ENCODE measurements at places on chromosomes 7 and 10.

DNA sequence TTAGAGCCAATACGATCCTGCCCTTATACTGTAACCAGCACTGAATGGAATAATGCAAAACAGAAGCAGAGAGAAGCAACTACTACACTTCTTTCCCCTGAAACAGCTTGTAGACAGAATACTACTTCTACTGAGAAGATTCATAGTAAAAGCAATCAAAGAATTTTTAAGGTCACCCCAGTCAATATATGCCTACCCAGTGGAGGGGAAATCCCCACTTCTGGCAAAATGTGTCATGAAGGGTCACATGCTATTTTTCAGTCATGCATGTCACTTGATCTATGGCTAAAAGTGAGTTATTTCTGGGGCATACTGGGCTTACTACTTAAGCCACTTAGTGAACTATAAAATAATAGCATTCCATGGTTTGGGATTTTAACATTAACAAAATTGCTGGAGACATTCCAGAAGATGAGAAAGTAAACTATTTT lies 25.6 kb downstream of the IRF5 start:
- DNase-seq, result no peak

- DNase-seq, result no peak
Measured at GRCh38 chr7:123658023-123658422, 2.4 kb downstream of the LMOD2 start.

GRCh38 chr7:12581897-12582296 lies 11.4 kb downstream of the SCIN start:
- DNase-seq, result no peak

DNA sequence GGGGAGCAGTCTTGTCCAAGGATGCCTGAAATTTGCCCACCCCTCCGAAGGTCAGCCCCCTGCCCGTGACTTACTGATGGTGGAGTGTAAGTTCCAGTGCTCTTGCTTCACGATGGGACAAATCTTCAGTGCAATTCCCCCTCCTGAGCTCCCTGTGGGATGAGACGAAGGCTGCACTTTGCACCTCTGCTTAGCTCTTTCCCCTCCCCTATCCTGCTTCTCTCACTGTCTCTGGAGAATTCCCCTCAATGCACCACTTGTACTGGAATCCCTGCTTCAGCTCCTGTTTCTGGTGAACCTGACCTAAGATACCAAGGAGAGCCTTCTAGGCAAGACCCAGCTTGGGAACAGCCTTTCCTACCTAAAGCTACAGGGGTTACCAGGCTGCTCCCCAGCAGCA lies 122.9 kb upstream of the ZMIZ1 start:
- DNase-seq, result no peak

DNA sequence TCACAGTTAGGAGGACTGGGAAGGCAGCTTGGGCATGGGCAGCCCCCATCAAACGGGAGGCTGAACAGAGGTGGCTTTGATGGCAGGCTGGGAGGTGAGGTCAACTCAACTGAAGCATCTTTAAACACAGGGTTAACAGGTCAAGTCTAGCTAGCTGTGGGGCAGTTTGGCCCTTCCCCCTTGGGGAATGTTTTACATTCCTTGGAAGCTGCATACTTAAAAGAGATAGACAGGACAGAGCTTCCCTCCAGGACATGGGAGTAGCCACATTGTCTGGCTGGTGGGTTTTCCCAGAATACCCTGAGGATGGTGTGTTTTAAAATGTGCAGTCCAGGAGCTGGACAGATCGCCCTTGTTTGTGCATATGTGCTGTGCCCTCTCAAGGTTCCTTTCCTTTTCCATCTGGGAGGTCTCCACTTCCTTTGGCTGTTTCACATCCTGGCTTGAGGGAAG lies 6.8 kb upstream of the RASSF4 start:
- no peak for DNase-seq

DNA sequence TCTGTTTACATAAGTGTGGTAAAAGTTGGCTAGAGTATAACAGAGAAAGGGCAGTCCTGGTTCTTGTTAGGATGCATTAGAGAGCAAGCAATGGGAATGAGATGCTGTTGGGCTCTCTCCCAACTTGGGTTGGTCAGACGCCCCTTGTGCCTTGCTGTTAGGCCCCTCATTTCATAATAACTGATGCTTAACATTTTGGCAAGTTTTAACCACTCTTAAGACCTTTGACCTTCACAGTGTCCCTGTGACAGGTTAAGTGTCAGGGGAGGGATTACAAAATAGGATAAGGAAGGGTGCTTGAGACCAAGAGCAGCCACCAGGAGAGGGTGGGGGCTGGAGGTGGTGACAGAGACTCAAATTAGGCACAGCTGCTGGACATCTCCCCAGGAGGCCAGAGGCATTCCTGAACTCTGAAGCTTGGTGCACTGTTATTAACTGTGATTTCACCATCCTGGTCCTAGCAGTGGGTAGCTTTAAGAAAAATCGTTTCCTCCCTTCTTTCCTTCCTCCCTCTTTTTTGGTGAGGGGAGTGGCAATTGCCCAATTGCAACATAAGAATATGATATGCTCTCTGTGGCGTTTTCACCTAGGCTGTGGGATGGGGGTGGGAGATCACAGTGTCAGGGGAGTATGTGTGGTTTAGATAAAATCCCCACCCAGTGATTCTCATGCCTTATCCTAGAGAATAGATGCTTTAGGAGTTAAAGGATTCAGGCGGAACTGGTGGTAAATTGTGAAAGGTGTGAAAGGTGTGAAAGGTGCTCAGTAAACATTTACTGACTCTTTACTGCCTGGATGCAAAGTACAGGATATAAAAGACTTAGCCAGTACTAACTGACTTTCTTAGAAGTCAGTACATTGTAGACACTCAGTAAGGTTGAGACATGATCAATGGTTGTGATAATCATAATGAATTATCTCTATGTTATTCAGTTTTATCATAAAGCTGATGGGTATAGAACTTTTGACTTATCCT lies 270.5 kb downstream of the BICC1 start:
- DNase-seq, result no peak

DNA sequence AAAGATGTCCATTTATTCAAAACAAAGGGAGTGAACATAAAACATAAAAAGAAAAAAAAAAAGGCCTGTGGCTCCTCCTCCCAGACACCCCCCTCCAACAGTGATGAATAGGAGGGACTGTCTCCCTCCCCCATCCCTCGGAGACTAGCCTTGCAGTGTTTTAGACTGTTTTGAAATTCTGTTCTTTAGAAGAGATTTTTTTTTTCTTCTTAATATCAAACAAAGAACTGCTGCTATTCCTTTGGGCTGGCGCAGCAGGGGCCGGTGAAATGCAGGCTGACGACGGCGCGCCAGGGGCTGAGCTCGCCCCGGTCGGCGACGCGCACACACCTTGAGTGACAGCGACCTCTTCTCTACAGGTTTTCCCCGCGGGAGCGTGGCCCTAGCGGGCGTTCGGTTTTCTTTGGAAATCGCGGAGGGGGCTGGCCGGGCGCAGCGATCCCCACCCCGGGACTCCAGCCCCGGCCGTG lies at the start of gene LANCL2:
LANCL2 (plus strand) TSS at position 133 of the 470 bp plus-strand sequence. CDS start 689 bp downstream, outside the sequence.
- DNase-seq, result peak; percentile 48

- DNase-seq, result no peak
Measured at GRCh38 chr10:33252794-33253203, 81.7 kb downstream of the NRP1 start.

- DNase-seq, result no peak
Measured at GRCh38 chr10:70381471-70382421, 679 bp downstream of the LRRC20 start.

GRCh38 chr10:14601872-14602725 lies 172.6 kb downstream of the FAM107B start:
- no peak for DNase-seq

DNA sequence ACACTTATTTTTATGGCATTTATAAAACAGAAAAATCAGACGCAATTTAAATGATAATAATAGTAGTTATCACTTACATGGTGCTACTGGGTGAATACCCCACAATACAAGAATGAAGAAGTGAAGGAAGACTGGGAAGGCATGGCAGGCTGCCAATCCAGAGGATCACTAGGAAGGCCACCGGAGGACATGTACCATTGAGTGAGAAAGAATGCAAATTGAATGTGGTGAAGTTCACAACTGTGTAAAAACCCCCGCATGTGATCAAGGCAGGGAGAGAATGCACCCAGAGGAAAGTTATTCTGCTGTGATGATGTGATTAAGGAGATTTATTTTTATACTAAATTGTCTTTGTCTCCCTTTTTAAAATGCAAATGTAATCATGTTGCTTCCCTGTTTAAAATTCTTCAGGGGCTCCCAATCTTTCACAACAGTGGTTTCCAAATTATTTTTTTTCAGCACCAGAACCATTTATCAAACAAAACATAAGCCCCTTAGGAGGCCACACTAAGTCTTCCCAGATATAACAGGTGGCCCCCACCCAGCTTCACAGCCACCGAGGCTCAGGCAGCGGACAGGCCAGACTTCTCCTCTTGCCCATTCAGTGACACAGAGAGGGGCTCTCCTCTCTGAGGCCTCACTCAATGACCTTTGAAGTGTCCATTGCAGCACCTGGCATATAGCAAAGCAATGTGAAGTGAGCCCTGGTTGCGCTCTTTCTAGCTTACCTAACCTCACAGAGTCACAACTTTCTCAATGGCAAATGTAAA lies 59.6 kb downstream of the FRMPD2 start:
- no peak for DNase-seq

DNA sequence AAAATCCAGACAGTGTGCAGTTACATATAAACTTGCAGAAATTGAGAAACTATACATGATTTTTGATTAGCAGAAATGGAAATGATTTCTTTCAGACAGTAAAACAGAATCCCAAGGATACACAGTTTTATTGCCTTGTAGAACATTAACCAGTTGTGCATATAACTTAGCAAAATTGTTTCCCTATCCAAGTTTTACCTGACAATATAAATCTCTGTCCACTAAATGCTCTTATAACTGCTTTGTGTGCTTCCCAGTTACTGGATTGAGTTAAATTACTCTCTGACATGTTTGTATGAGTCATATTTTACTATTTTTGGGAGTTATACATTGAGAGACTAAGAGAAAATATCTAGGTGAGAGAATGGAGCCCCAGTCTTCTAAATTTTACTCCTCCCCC lies 563.4 kb downstream of the SH2D4B start:
- DNase-seq, result no peak

GRCh38 chr10:86168256-86168655 lies 198.3 kb downstream of the GRID1 start:
- DNase-seq, result no peak

- DNase-seq, result no peak
Measured at GRCh38 chr7:17640730-17641377, 299.4 kb downstream of the SNX13 start.

- DNase-seq, result no peak
Measured at GRCh38 chr10:3622427-3622826, 162.6 kb downstream of the KLF6 start.

- DNase-seq, result no peak
Measured at GRCh38 chr7:108292541-108292940, 162.4 kb upstream of the LAMB4 start.

GRCh38 chr7:38629651-38630510 lies 1.3 kb downstream of the AMPH start:
- DNase-seq, result no peak

GRCh38 chr7:37028909-37029440 lies 304.7 kb upstream of the AOAH start:
- DNase-seq, result no peak

GRCh38 chr7:140646931-140647647 lies 6.5 kb upstream of the DENND2A start:
- no peak for DNase-seq

DNA sequence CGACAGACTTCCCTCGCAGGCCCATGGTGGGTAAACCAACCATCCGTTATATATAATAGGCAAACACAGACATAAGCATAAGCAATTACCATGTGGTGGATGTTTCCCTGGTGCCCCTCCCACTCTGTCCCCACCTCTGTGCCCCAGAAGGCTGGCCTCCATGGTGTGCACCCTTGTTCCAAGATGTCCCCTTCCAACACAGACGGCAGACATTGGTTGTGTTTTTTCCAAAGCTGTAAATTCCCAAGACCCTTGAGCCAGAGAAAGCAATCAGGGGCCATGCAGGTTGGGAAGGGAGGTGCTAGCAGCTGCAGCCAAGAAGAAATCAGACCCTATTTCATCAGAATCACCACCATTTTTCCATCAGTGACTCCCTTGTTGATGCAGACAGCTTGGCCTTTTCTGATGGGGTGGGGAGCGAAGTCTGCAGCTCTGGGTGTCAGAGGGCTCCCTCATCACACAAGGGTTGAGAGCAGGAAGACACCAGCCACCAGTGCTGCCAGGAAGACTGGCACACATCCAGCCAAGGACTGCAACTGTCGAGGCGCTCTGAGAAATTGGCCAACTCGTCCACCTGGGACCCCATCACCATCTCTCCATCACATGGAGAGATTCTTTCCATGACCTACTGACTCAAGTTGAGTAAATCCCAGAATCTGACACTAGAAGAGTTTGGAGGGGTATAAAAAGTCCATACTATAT lies 86.8 kb upstream of the CHST15 start:
- DNase-seq, result no peak

GRCh38 chr7:37549076-37549931 lies 100.6 kb upstream of the ELMO1 start:
- no peak for DNase-seq

DNA sequence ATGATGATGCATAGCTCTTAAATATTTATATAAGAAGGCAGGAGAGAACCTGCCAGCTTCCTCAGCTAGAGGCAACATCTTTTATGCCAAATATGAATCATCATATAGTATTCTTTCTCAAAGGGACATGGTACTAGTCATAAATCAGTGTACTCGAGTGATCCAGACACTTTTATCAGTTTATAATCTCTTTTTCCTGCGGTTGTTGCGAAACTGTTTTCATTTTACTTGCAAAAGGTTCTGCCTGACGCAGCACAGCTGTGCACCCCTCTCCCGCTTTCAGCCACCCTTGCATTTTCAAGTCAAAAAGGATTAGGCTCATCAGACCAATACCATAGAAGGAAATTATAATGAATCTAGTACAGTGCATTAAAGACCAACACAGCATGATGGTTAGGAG lies 332.3 kb upstream of the PRKCQ start:
- no peak for DNase-seq

- DNase-seq, result no peak
Measured at GRCh38 chr7:1234049-1234880, 1.6 kb downstream of the UNCX start.

GRCh38 chr10:25483999-25484398 lies 309.2 kb downstream of the GPR158 start:
- DNase-seq, result no peak

DNA sequence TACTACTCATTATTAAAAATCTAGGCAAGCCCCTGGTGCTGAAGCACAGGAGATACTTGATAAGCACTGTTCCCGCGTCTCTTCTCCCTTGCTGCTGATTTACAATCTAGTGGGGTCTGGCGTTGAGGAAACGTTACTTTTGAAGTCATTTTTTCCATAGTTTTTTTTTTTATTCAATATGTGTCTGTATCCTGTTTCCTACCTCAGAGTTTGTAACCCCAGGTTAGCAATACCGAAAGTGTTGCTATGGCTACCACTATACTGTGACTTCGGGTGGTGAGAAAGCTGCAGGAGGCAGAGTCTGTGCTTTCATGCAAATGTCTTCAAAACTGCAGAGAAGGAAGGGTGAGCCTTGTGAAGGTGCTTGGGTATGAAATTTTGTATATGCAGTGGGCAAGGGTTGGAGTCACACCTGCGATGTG lies 458.8 kb upstream of the GHITM start:
- DNase-seq, result no peak
